ENCODE measurements at places on chromosomes 5 and 9. TPM values are rescaled to one million over a fixed set of nuclear protein-coding genes. Genes with fewer than 3 reads are reported as not detected.

The PTGDS gene
- total RNA-seq: not detected

DNA sequence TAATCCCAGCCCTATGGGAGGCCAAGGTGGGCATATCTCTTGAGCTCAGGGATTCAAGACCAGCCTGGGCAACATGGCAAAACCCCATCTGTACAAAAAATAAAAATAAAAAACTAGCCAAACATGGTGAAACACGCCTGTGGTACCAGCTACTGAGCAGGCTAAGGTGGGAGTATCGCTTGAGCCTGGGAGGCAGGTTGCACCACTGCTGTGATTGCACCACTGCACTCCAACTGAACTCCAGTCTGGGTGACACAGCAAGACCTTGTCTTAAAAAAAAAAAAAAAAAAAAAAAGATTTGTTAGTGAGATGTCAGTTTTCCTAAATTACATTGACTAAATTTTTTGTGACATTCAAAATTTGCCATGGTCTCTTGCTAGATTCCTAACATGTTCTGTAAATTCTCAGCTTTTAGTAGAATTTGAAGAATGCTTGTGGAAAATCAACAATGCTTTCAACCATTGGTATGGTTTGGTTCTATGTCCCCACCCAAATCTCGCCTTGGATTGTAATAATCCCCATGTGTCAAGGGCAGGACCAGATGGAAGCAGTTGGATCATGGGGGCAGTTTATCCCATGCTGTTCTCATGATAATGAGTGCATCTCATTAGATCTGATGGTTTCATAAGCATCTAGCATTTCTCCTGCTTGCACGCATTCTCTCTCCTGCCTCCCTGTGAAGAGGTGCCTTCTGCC, 236.1 kb downstream of the ARRDC3 start:
- no peak for DNase-seq

GRCh38 chr5:173473288-173473687, 143.2 kb downstream of the BOD1 start:
- DNase-seq: no peak

The HARS1 gene
- 84.1 TPM for total RNA-seq

DNA sequence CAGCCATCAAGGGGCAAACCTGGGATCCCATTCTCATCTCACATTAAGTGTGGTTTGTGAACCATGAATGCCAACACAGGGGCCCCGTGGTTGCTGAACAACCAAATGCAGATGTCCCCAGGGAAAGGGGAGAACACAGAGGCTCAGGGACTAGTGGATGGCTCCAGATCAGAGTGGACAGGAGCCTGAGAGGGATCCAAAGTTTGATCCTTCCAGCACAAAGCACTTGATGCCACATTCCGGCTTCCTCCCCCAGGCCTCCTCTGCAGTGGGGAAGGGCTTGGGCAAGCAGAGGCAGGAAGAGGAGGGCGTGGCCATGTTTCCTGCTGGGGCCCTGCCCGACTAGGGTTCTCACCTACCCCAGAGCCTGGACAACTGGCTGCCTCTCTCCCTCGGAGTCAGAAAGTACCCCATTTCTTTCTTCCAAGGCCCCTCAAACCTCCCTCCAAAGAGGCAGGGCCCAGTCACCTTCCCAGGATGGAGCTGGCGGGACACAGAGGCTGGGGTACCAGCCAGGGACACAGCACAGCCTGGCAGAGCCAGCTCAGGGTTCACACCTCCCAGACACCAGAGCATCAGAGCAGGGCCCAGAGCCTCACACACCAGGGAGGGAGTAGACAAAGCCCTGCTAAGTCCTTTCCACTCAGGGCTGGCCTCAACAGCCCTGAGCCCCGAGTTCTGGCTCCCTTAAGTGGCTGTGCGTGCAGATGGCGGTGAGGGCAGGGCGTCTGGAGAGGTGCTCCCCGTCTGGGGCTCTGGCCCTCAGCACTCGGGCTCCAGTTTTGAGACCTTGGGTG, 4.3 kb upstream of the RNF44 start:
- no peak for DNase-seq

DNA sequence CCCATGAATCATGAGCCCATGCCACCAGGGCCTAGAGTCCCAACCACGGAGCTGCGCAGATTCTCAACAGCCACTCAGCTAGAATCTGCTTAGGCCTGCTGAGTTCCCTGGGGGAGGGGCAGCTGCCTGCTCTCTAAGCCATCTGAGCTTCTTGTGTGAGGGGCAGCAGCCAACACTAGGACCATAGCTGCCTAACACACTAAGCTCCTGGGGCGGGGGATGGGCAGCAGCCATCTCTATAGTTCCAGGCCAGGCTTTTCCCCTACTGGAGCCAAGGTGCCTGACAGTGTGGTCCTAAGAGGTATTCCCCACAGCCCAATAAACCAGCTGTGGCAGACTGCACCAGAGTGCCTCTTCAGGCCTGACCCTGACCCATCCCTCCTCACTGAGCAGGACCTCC, 255.9 kb upstream of the ACO1 start:
- DNase-seq: no peak

DNA sequence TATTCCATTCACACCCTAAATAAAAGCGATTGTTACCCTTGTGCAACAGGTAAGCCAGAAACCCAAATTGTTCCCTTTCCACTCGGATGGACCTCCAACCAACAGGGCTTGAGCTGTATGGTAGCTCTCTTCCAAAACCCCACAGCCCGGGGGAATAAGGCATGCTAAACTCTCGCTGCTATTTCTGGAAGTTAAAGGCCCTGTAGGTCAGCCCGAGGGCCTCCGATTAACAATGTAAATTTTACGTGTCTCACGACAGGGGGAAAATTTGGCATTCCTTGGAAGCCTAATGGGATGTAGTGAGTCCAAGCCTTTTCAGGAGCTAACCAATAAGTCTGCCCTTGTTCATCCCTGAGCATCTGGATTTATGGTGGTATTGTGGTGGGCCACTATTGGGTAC, 26.0 kb downstream of the CNOT8 start:
- no peak for DNase-seq

The SMIM3 gene
- total RNA-seq: 5.5 TPM

DNA sequence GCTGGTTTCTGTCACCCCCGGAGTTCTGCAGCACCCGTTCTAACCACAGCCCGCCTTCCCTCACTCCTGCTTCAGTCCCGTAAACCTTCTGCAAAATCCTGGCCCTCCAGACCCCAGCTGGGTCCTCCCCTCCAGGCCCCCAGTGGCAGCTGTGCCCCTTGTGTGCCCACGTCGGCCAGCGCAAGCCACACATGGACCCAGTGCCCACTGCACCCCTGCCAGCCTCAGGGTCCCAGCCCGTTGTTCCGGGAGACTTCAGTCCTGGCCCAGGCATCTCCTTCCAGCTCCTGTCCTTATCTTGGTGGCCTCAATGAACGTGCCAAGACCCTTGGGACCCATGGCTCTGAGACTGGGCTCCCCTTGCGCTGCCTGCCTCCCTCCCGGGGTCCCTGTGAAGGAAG, 43.2 kb downstream of the EXD3 start:
- DNase-seq: no peak

The INSL6 gene
- not detected for total RNA-seq

The PCDHGC5 gene
- not detected for total RNA-seq

GRCh38 chr5:123436201-123436600, 13.0 kb upstream of the CEP120 start:
- no peak for DNase-seq

DNA sequence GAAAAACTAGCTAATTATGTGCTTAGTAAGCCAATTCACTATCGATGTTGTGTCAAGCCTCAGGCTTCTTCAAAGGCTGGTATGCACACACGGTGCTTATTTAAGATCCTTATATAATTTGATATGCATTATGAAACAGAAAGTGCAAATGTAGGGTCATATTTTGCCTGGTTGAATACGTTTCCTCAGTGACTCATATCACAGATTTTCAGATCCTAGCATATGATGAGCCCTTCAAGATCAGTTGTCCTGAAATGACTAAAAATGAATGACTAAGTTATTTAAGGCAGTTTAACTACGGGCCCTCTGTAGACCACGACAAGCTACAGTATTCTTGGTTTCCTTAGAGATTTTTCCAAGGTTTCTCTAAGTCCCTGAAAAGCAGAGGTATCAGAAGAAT, 778.3 kb downstream of the PRELID2 start:
- DNase-seq: no peak

- DNase-seq: no peak
Measured at GRCh38 chr9:37968228-37968701, 64.3 kb upstream of the SLC25A51 start.

DNA sequence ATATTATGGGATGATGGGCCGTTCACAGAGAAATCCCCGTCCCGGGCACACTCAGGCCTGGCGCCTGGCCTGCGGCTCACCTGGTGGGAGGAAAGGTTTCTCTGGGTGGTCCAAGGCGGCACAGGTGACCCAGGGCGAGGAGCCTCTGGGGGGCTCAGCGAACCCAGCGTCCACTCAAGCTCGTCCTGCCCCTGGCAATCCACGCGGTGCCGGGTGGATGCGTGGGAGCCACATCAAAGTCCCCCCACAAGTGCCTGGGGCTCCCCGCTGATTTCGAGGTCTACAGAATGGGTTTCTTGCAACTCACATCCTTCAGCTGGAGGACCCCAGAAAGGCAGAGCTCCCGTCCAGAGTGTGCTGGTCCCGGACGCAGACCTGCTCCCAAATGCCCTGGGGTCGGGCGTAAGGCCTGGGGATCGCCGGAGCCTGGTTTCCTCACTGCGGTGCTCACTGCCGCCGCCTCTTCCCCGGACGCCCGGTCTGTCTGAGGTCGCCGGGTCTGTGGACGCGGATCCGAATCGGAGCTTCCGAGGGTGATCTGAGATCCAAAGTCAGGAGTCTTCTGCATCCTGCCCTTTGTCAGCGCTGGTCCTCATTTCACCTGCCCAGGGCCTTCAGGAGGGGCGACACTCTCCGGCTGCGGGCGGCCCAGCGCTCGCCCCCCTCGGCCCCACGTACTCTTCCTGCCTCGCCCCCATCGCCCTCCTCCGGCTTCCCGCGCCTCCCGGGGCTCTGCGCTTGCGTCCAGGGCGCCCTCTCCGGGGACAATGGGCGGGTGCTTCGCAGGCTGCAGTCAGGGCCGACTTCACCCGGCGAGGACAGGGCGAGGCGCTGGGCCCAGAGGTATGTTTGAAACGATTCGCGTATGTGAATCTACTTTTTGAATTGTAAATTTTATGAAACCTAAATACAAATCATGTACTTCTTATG, 20.0 kb upstream of the RUFY1 start:
- peak; percentile 59 for DNase-seq

The SPATA31E1 gene
- total RNA-seq: not detected

The SH3PXD2B gene
- 0.55 TPM for total RNA-seq

The NR5A1 gene
- not detected for total RNA-seq

The SLC34A3 gene
- not detected for total RNA-seq

All from naive thymus-derived CD8-positive, alpha-beta T cell (primary cell).